ENCODE measurements at places on chromosomes 3 and 15.

DNA sequence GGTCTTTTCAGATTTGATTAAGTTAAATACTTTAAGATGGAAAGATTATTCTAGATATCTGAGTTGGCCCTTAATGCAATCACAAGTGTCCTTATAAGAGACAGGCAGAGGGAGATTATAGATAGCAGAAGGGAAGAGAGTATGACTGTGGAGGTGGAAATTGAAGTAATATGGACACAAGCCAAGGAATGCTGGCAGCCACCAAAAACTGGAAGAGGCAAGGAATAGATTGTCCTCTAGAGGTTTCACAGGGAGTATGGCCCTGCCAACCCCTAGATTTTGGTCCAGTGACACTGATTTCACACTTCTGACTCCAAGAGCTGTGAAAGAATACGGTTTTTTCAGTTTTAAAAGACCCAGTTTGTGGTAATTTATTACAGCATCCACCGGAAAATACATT is 1498.7 kb upstream of the CADM2 start:
- no peak for DNase-seq

GRCh38 chr15:28975766-28976179 is 90.0 kb downstream of the APBA2 start:
- peak; percentile 45 for DNase-seq

DNA sequence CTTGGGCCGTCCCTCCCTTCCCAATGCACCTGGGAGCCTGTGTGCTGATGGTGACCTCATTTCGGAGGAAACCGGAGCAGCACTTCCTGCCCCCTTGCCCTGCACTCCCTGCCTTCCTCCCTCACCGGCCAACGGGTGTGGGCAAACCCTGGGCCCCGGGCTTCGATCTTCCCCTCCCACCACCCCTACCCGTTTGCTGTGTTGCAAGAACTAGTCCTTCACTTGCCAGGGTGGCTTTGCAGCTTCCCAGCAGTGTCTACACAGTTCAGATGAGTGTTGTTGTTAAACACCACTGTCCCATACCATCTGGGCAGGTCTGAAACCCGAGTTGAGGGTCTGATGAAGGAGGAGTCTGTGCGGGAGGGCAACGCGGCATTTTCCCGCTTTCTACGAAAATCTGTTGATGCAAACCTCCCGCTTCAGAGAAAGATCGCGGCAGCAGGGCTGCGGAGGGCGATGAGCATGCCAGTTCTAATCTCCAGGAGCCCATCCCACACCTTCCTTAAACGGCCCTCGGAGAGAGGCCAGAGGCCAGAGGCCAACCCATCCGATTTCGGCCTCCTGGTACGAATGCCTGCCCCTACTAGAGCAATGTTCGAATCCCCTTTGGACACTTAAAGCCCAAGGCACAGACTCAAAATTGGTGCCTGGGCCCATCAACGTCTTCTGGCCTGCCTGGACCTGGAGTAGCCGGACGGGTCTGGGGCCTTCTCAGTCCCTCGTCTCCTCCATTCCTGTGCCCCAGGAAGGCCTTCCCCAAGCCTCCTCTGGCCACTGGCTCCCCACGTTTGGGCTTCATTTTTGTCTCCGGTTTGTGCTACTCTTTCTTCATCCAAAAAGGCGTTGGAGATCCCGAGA is 35.7 kb upstream of the POLG start:
- no peak for DNase-seq

DNA sequence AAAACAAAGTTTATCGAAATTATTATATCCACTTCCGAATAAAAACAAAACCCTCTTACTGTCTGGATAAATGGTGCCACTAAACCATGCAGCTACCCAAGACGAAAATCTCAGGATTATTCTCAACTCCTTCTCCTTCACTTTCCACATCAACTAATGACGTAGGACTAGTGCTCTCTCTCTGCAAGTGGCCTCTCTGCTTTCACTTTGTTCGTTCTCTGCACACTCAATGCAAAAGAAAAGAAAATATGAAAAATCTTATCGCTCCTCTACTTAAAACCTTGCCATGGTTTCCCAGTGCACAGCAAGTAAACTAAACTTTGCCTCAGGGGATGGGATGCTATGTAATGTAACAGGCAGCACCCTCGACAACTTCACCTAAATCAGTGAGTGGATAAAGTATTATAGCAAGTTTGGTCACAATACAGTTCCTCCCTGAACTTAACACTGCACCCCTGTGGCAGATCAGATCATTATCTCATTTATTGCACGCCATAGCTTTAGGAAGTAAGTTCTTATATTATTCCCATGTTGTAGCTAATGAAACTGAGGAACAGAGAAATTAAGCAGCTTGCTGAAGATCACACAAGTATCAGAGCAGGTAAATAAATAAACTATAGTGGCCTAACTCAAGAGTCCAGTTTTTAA is 262.7 kb upstream of the GADL1 start:
- DNase-seq: no peak

DNA sequence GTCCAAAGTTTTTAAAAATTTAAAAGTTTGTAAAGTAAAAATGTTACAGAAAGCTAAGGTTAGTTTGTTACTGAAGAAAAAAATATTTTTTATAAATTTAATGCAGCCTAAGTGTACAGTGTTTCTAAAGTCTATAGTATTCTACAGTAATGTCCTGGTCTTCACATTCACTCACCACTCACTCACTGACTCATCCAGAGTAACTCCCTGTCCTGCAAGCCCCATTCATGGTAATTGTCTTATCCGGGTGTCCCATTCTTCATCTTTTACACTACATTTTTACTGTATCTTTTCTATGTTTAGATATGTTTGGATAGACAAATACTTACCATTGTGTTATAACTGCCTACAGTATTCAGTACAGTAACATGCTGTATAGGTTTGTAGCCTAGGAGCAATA is 36.7 kb upstream of the ATP10A start:
- no peak for DNase-seq

DNA sequence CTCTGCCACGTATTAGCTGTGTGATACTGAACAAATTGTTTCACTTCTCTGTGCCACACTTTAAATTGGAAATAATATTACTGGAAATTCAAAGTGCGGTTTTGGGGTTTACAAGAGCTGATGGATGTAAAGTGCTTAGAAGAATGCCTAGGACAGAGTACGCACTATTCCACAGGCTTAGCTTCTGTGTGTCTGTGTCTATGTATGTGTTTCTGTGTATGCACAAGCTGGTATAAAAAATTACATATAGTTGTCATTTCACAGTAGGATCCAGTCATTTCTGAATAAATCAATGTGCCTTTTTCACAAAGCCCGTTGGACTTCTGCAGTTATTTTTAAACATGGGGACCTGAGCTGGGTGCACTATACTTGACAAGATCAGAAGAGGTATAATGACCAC is 370.4 kb downstream of the TUSC7 start:
- DNase-seq: no peak

GRCh38 chr3:184954251-184954650 is 142.3 kb downstream of the VPS8 start:
- no peak for DNase-seq

- DNase-seq: no peak
These were observed 27.5 kb downstream of the MELTF start for GRCh38 chr3:197001972-197002700.

GRCh38 chr3:192927016-192927415 is 9.4 kb upstream of the MB21D2 start:
- no peak for DNase-seq

GRCh38 chr3:127003175-127003555 is 20.2 kb downstream of the PLXNA1 start:
- no peak for DNase-seq

DNA sequence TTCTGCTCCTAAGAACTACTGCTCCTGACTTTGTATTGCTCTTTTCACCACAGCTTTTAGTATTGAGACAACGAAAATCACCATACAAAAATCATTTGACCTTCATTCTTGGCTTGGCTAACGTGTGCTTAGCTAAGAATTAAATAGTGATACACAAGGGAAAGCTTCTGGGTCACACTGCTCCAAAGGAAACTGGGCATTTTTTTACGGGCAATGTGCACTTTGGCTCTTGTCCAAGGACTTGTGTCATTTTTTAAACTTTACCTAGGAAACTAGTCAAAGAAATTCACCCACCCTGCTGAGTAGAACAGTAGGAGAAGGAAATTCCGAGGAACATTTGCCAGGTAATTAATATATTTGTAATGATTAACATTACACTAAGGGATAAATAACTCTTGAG is 19.8 kb downstream of the WDR72 start:
- DNase-seq: no peak

- DNase-seq: no peak
These were observed 132.8 kb upstream of the SLC24A5 start for GRCh38 chr15:47987908-47988532.

DNA sequence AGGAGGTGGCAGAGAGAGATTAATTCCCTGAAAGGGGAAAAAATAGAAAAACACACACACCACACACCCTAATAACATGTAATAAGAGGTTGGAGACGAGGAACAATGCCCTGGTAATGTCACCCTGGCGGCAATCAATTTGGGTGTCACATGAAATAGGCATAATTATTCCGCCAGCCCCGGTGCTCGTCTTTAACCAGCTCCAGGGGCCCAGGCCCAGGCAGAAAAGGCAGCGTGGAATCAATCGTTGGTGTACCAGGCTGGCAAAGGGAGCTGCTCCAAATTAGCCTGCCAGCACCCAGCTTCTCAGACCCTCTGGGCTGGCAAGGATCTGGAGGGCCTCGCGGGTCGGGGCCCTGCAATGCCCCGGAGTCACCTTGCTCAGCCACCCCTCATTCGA is 5.6 kb downstream of the LINGO1 start:
- DNase-seq: no peak

DNA sequence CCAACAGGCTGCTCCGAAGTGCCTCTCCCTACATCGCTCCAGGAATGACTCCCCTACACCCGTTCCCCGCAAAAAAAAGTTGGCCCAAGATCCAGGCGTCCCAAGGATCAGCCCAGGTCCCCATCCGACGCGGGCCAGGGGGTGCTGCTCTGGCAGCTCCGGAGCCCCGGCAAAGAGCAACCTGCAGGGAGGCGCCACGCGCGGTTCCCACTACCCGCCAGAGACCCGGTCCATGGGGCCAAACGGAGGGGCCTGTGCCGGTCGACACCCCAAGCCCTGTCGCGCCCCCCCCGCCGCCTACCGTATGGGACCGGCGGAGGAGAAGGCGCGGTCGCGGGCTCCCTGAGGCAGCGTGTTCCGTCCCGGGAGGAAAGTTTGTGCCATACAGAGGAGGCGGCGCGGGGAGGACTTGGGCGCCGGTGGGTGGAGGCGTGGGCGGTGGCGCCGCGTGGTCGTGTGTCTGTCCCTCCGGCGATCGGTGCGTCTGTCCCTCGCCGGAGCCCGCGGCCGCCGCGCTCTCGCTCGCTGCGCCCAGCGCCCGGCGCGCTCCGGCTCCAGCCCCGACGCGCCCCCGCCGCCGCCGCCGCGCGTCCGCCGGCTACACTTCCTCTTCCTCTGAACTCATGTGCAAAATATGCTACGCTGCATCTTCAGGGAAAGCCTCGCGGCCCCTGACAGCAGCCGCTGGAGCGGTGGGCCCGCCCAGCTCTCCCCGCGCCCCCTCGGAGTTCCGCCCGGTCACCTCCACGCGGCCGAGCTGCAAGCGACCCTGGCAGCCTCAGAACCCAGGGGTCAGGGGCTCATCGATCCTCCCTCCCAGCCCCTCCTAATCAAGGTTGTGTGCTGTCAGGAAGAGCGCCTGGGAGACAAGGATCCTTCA is at the start of gene RFTN1:
Gene RFTN1 (minus strand): TSS at position 559 of the 880 bp plus-strand sequence. CDS start 19,830 bp downstream, outside the sequence.
- peak; percentile 44 for DNase-seq

DNA sequence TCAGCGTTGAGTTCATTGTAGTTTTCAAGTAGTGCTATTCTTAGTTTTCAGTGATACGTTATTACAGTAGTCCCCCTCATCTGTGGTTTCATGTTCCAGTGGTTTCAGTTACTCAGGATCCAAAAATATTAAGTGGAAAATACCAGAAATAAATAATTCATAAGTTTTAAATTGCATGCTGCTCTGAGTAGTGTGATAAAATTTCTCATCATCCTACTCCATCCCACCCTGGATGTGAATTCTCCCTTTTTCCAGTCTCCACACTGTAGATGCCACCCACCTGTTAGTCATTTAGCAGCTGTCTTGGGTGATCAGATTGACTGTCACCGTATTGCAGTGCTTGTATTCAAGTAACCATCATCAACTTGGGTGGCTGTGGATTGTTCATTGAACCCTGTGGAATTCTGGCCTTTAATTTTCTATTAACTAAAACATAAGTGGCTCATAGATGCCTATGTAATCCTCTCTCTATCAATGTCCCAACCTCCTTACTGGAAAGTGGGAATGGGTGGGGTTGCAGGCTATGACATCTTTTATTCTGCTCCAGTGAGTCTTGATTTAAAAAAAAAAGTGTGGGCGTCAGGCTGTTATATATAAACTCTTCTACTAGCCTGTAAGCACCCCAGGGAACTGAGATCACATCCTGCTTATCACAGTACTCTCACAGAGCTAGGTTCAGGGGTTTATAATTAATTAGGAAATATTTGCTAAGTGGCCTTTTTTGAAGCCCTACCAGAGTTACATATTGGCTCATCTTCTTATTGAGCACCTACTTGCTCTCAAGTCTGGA is 97.5 kb downstream of the CFAP20DC start:
- DNase-seq: no peak

- DNase-seq: no peak
These were observed 643 bp downstream of the SERINC4 start for GRCh38 chr15:43799209-43799944.

DNA sequence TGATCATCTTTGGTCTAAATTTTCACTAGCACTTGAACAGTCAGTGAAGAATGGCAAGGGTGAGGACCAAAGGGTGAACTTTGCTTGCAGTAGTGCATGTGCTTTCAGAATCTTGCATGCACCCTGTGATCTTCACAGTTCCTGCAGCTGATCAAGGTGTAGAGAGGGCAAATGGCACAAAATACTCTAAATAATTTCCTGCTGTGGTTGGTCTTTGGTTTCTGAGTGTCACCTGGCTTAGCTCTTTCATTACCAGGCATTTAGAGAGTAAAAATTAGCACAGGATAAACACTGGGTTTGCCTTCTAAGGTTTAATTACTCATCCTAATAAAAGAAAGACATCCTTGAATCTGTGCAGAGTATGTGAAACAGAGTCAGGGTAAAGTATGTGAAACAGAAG is 11.4 kb downstream of the TIPARP start:
- no peak for DNase-seq

- peak; percentile 78 for DNase-seq
These were observed at the start of gene NMB for GRCh38 chr15:84658080-84658787. NMB (minus strand) TSS chr15:84658199; CDS start chr15:84658152, 47 bp downstream.

- DNase-seq: no peak
These were observed 34.2 kb downstream of the RAB11A start for GRCh38 chr15:65903296-65904073.

GRCh38 chr3:195403841-195404408 is 38.9 kb downstream of the ACAP2 start:
- no peak for DNase-seq

- DNase-seq: no peak
These were observed 1.8 kb upstream of the NAALADL2 start for GRCh38 chr3:174857301-174857700.

DNA sequence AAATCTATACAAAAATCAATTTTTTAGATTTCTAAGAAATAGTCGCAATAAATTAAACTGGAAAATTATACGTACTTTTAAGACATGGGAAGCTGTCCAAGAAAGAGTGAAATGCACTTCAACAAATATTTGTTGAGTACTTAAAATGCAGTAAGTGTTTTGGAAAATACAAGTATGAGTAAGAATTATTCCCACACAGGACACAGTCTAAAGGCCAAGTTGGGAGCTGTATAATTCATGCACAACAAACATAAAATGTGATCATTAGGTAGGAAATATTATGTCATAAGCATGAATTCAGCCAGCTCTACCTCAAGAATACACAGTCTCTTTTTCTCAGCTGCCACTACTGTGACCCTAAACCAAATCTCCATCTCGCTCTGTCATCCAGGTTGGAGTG is 267.6 kb downstream of the CNTN3 start:
- DNase-seq: no peak

GRCh38 chr3:178982137-178982536 is 89.5 kb downstream of the ZMAT3 start:
- DNase-seq: no peak
